ENCODE measurements at places on chromosomes 12 and 14.

DNA sequence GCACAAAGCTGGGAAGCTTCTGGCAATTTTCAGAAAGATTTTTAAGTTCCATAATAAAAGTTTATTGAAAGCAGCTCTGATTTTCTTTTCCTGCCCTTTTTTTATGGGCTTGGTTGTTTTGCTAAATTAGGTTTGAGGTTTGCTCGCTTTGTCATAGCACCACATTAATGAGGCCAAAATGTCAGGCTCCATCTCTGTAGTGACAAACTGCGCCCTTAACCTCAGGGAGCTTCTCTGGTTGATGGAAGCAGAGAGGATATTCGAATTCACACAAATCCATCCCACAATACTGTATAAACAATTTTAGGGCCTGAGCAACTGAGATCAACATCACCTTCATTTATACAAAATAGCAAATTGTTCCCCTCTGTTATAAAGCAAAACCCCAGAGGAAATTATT is 342.6 kb upstream of the TMPO start:
- DNase-seq = no peak

- DNase-seq = no peak
Observed at GRCh38 chr12:124232654-124232987, 62.3 kb upstream of the RFLNA start.

- peak; percentile 12 for DNase-seq
Observed at GRCh38 chr14:89303456-89304435, 113.3 kb downstream of the FOXN3 start.

DNA sequence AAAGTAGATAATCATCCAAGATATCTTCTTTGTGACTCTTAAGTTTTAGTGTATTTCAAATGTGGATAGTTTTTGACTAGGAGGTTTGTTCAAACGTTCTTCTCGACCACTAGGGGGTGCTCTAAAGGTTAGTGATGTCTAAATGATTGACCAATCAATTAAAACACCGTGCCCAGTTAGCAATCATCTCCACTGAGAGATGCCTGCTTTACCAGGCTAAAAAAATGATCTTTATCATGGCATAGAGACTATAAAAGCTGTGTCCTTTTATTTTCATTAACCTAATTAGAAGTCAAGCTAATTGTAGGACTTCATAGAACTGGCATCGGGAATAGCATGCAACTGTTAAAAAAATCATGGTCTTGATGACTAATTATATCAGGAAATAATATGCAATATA is 153.9 kb downstream of the PRKCH start:
- DNase-seq = peak; percentile 60

- no peak for DNase-seq
Observed at GRCh38 chr12:11724888-11725311, 75.4 kb downstream of the ETV6 start.

GRCh38 chr14:76514213-76514998 is 138.5 kb downstream of the ESRRB start:
- DNase-seq = no peak

GRCh38 chr14:90632871-90633270 is 183.4 kb downstream of the TTC7B start:
- no peak for DNase-seq

DNA sequence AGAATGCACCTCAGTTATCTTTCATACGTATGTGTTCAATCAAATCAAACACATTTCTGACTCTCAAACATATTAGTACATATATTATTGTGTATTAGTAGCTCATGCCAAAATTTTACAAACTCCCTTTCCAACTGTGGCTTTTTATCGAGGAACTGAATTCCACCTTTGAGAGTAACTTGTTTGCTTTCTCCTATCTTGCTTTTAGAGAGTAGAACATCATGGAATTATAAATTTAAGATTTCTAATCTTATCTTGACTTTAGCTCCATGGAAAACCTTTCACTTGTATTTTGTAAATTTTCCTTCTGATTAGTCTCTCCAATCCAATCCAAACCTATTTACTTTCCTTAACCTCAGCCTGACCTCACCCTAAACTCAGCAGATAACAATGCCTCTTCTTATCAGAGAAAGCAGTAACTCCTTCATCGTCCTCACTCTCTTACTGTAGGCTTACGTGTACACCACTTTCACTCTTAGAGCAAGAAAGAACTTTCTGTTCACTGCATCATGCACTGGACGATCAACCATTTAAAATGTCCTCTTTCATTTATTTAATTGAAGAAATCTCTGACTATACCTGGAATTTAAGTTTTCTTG is 164.5 kb downstream of the TMTC3 start:
- no peak for DNase-seq

Measured in CD4-positive, alpha-beta T cell treated with Interleukin-6 at 100 ng/mL for 8 hours (primary cell).